ENCODE measurements at places on chromosomes 13 and 19.

DNA sequence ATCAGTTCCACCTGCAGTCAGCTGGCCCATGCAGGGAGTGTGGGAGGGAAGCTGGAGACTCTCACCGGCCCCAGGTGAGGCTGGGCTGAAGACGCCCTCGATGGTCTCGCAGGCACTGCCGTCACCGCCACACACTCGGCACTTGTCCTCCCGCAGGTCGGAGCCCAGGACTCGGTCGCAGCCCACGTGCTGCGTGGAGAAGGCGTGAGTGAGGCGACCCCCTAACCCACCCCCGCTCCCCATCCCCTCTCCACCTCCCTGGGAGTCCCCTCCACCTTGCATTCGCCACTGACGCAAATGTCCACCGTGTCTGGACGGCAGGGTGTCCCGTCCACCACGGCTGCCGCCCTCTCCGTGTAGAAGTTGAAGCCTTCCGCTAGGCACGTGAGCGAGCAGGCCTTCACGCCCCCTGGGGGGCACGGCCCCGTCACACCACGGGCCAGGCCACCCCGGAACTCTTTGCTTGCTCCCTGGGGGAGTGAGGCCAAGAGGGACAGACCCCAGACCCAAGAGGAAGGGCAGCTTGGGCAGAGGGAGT, 12.0 kb upstream of the MYO1F start:
- DNase-seq: no peak

GRCh38 chr13:42551611-42552010, 22.3 kb upstream of the TNFSF11 start:
- DNase-seq: no peak

- DNase-seq: no peak
Observed at GRCh38 chr13:42597505-42597904, 23.6 kb downstream of the TNFSF11 start.

GRCh38 chr13:97353927-97354675, 79.9 kb upstream of the RAP2A start:
- DNase-seq: no peak

DNA sequence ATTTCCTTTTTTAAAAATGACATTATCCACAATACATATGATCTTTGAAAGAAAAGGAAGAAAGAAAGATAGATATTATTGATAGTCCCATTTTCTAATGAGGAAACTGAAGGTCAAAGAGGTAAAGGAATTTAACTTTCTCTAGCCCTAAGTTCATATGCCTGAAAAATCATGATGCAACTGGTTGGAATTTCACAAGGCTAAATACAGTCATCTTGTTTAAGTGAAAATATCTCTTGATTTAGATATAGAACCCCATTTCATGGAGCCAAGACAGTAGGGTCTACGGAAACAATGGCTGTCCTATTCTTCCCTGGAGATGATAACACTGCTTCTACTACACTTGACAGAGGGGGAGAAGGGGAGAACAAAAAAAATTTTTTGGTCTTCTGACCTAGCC, 366.2 kb downstream of the DNAJC15 start:
- DNase-seq: no peak

GRCh38 chr13:57918913-57919312, 287.4 kb downstream of the PCDH17 start:
- DNase-seq: no peak

DNA sequence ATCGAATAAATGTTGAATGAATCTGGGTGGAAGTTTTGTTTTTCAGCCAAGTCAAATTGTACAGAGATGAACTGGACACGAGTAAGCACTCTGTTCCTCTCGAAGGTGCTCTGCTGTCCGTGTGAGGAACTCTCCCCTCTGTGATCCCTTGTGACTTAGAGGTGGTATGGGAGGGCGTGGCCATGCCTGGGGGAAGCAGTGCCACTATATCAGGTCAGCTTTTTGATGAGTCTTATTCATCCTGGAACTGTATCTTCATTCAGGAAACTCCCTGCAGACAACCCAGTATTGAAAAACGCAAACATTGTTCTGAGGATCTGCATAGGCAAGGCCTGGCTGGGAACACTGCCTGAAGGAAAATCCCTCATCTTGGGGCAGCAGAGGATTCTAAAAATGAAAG, 45.7 kb upstream of the FLT1 start:
- no peak for DNase-seq

DNA sequence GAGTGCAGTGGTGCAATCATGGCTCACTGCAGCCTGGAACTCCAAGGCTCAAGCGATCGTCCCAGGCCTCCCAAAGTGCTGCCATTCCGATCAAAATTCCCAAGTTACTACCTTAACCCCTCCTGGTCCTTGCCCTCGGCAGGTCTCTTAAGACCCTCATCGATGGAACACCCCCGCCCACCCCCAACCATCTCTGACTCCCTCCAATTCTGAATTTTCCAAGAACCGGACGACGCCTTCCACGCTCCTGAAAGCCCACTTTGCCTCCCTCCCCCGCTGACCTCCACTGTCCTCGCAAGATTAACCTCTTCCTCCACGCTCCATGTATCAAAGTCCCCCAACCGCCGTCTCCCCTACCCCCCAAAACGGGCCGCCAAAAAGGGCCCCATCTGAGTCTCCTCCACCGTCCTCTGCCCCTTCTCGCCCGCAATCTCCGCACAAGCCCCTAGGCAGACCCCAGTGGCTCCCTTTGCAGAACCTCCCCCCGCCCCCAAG, 539 bp downstream of the DAPK3 start:
- DNase-seq: no peak

DNA sequence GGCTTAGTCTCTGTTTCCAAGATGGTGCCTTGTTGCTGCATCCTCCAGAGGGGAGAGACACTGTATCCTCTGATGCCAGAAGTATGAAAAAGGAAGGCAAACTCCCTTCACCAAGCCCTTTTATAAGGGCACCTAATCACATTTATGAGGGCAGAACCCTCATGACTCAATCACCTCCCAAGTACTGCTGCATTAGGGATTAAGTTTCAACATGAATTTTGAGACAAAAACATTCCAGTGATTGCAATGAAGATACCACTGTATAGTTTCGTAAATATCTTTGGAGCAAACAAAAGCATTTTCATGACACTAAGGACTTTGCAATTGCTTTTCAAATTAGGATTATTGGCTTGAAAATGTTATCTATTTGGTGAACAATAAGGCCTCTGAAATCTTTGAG, 63.8 kb downstream of the RNF17 start:
- no peak for DNase-seq

DNA sequence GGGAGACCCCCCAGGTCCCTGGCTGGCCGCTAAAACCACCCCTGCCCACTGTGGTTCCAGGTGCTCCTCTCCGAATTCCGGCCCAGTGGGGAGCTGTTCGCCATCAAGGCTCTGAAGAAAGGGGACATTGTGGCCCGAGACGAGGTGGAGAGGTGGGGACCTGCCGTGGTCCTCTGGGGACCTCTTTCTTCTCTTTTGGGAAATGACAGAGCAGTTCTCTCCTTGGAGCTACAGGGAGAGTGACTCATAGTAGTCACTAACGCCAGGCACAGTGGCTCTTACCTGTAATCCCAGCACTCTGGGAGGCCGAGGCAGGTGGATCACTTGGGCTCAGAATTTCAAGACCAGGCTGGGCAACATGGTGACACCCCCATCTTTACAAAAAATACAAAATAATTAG, 7.3 kb downstream of the PTGER1 start:
- DNase-seq: no peak

DNA sequence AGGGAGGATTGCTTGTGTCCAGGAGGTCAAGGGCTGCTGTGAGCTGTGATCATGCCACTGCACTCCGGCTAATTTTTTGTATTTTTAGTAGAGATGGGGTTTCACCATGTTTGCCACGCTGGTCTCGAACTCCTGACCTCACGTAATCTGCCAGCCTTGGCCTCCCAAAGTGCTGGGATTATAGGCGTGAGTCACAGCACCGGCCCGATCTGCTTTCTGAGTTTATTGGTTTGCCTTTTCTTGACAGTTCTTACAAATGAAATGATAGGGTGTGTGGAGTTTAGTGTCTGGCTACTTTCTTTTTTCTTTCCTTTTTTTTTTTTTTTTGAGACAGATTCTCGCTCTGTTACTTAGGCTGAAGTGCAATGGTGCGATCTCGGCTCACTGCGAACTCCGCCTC, 848 bp downstream of the C19orf44 start:
- DNase-seq: no peak

DNA sequence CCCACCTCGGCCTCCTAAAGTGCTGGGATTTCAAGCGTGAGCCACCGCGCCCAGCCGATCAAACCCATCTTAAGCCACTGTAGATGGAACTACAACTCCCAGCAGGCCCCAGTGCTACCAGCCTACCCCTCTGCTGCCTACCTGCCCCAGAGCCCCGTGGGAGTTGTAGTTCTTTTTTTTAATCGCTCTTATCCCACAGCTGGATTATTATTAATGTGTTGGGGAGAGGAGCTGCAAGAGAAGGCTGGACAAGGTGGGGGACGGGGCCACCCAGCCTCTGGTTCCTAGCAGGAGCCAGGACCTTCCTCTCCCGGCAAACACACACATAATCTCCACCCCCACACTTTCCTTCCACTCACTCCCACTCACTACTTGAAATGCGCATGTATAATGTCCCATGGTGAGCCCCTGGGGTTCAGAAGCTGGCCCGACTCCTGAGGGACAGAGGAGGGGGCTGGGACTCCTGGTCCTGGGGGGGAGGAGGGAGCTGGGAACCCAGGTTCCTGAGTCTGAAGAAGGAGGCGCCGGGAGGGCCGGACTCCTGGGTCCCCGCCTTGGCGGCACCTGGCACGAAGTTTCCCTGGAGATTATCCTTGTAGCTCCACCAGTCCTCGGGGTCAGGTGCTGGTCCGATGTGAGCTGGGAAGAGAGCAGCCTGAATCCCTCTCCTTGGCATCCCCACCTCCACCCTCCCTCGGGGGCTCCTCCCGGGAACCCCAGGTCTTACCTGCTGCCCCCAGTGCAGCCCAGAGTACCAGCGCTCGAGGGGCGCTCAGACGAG, 958 bp downstream of the CA11 start:
- DNase-seq: peak; percentile 61

GRCh38 chr19:33818411-33818810, 21.7 kb downstream of the KCTD15 start:
- DNase-seq: no peak

- DNase-seq: no peak
Observed at GRCh38 chr19:16998635-16999194, 27.9 kb downstream of the CPAMD8 start.

- DNase-seq: no peak
Observed at GRCh38 chr19:2070436-2070827, 19.4 kb upstream of the MKNK2 start.

GRCh38 chr13:47215736-47216135, 318.9 kb upstream of the HTR2A start:
- DNase-seq: no peak

DNA sequence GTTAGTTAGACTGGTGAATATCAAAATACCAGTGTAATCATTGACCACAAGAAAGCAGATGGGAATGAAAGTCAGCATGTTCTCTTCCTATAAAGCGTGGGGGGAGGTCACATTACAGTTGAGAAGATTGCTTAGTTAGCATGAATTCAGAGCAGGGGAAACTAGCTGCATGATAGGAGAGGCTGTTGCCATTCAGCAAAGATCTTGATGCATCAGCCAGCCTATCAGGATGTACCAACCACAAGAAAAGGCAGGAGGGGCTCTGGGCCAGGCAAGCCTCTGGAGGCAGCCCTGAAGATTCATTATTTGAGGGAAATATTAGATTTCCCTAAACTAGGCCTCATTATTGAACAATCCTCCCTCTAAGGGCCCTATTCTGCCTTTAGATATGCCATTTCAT, 5.0 kb upstream of the MTMR6 start:
- no peak for DNase-seq

DNA sequence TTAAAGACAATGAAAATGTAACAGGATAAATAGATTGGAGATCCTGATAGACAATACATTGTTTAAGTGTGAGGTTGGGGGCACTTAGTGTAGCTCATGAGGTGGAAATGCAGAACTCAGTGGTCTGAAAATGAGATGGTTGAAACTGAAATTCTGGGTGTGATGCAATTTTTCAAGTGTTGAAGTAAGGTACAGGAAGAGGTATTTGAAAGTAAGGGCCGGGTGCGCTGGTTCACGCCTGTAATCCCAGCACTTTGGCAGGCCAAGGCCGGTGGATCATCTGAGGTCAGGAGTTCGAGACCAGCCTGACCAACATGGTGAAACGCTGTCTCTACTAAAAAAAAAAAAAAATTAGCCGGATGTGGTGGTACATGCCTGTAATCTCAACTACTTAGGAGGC, 113.0 kb downstream of the UFM1 start:
- DNase-seq: no peak

All from NCI-H2081 (cell line).